ENCODE measurements at places on chromosomes 2 and 18. TPM values are rescaled to one million over a fixed set of nuclear protein-coding genes. Genes with fewer than 3 reads are reported as not detected.

GNAL gene
- 15.4 TPM for total RNA-seq

UPP2 gene
- 0.16 TPM for total RNA-seq

NXPH2 gene
- total RNA-seq = not detected

POTEC gene
- not detected for total RNA-seq

MEIS1 gene
- total RNA-seq = 37.9 TPM

DNA sequence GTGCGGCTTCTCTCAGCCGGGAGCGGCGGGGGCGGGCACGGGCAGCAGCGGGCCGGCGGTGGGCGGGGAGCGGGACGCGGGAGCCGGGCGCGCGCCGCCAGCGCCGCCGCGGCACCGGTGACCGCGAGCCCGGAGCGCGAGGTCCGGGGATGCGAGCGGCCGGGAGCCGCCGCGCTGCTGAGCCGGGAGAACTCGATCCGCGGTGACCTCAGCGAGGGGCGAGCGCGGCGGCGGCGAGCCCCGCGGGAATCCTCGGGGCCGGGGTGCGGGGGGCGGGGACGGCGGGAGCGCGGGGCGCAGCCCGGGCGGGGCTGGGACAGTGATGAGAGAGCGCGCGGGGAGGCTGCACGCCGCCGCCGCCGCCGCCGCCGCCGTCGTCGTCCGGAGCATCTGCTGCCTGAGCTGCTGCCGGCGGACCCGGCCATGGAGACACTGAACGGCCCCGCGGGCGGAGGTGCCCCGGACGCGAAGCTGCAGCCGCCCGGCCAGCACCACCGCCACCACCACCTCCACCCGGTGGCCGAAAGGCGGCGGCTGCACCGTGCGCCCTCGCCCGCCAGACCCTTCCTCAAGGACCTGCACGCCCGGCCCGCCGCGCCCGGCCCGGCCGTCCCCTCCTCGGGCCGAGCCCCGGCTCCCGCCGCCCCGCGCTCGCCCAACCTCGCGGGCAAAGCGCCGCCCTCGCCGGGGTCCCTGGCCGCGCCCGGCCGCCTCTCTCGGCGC lies at the start of gene MTCL1:
TSS of gene MTCL1 (plus strand) at position 319 of the 723 bp plus-strand sequence. CDS start at position 424, 105 bp downstream.
- no peak for DNase-seq

GRCh38 chr2:22027345-22028005 lies 903.7 kb downstream of the TDRD15 start:
- no peak for DNase-seq

- DNase-seq = no peak
Measured at GRCh38 chr2:62485761-62486438, 20.1 kb downstream of the TMEM17 start.

- DNase-seq = no peak
Measured at GRCh38 chr2:231696004-231696367, 12.3 kb upstream of the PTMA start.

- DNase-seq = no peak
Measured at GRCh38 chr2:188245230-188245629, 46.4 kb upstream of the GULP1 start.

GRCh38 chr2:239466061-239466754 lies 65.4 kb upstream of the HDAC4 start:
- DNase-seq = peak; percentile 47

DNA sequence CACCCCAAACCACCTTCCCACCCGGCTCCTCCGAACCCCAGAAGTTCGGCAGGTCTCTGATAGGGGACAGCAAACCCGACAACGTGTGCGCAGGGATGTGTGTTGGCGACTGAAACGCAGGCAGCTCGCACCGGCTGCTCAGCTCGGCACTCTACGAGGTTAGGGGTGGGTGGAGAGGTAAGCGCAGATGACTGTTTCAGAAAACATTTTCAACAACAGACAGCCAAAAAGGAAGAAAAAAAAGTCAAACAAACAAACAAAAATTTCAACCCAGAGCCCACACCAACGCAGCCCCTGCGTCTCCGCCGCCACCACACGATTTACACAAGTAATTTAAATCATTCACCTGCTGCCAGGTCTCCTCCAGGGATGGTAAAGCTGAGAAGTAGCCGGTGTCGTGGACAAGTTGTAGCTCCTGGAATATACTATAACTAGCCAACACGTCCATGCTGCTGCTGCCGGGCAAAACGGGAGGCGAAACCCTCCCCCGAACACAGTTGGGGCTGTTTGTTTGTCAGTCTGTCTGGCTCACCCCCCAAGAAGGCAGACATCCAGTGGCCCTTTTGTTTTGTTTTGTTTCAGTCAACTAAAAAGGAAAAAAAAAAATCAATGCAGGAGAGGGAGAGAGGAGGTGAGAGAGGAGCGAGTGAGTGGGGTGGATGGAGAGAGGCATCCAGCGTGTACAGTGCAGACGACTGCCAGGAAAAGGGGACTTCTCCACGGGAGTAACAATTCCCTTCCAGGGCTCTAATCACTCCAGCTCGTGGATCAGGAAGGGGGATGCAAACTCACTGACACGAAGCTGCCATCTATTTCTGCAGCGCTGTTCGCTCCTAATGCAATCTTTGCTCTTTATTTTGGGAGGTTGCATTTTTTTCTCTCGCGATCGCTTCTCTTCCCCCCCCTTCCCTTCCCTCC lies at the start of gene KLF7:
TSS of gene KLF7 (minus strand) at position 828 of the 918 bp plus-strand sequence. CDS start at position 448, 380 bp downstream.
- peak; percentile 56 for DNase-seq

DNA sequence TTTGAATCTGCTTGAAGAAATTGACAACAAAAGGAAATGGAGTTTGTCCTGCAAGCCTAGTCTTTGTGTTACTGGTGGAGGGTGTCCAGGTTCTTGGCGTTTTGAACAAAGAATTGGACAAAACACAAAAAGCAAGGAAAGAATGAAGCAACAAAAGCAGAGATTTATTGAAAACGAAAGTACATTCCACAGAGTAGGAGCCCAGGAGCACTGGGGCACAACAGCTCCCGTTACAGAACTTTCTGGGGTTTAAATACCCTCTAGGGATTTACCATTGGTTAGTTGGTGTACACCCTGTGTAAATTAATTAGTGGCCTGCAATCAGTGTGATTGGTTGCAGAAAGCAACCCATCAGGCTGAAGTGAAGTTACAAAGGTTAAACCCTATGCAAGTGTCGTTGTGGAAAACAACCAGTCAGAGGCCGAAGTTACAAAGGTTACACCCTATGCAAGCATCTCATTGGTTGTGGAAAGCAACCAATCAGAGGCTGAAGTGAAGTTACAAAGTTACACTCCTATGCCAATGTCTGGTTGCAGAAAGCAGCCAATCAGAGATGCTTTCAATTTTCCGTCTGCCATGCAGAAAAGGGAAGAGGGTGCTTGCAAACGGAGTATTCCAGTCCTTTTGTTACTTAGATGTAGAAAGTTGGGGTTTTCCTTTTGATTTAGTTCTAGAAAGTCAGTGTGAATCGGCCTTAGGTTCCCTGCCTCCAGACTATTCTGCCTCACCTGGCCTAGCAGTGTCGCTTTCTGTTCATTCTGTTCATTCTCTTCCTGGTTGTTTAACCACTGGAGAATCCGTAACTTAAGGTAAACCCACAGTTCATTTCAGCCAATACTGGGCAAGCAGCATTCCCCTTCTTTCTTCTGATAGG lies 47.6 kb upstream of the PTH2R start:
- no peak for DNase-seq

- no peak for DNase-seq
Measured at GRCh38 chr18:68301441-68301840, 413.5 kb downstream of the TMX3 start.

GRCh38 chr2:27988306-27988705 lies 97.8 kb downstream of the BABAM2 start:
- DNase-seq = no peak

DNA sequence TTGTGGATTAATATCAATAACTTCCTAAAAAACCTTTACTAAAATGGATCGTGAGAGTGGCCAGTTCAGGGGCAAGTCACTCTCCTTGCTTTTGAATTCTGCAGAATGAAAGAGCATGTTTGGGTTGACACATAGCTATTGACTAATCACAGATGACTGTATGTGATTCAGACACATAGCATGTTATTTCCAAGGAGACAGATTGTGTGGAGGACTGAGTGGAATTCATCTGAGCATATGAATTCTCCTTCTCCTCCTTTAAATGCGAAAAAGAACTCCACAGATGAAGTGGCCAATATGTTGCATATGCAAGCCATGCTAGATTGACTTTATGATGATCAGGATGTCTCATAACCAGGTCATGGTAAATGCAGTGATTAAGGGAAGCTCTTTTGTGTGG lies 249.4 kb upstream of the FAM98A start:
- DNase-seq = no peak

DNA sequence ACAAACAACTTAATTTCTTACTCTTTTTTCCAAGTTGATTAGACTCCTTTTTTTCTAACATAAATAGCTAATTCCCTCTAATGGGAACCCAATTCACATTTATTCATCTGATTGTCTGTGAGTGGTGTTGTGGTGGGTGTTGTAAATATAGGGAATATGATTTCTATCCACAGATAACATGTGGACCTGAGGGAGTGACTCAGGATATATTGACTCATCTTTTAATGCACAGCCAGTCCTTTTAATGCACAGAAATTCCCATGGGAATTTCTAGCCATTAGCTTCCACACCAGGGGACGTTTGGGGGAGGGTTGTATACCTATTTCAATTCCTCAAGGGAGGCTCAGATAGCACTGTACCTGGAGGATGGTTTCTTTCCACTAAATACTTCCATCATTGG lies 1339.6 kb upstream of the LRRTM1 start:
- DNase-seq = no peak

- DNase-seq = no peak
Measured at GRCh38 chr2:216057688-216058193, 23.9 kb downstream of the PECR start.

DNA sequence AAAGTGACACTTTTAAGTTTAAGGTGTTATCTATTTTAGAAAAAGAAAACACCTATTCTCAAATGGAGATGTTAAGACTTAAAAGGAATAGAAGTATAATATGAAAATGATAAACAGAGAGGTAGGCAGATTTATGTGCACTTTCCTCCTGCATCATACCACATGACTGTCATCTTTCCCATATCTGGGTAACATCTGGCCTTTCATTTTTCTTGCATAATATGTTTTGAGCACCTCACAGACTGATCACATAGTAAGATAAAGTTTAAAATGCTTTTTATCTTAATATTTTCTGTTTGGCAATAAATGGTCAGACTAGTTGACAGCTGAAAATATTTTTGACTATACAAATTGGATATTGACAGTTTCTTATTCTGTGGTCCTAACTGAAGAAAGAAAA lies 1852.1 kb upstream of the PIK3C3 start:
- no peak for DNase-seq

DNA sequence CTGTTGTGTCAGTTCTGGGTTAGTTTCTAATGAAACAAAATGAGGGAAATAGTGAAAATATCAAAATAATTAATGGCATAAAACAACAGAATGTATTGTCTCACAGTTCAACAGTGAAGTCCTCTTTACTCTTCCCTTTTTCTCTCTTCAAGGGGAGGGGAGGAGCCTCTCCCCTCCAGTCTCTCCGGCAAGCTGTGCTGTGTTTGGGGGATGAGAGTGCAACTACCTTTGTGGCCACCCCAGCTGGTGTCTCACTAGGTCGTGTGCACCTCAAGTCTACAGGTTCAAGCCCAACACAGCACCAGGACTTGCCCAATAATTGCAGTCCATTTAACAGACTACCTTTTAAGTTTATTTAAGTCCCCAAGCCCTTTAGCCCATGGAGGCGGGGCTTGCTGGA lies 271.7 kb upstream of the DOK6 start:
- no peak for DNase-seq

GRCh38 chr2:42047488-42048298 lies at the start of gene PKDCC:
TSS of gene PKDCC (plus strand) at chr2:42048021. CDS start at chr2:42048200, 179 bp downstream.
- peak; percentile 62 for DNase-seq

DNA sequence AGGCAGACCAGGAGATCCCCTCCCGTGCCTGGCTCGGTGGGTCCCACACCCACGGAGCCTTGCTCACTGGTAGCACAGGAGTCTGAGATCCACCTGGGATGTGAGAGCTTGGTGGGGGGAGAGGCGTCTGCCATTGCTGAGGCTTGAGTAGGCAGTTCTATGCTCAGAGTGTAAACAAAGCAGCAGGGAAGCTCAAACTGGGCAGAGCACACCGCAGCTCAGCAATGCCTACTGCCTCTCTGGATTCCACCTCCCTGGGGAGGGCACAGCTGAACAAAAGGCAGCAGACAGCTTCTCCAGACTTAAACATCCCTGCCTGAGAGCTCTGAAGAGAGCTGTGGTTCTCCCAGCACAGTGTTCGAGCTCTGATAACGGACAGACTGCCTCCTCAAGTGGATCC lies 85.1 kb downstream of the UGP2 start:
- DNase-seq = no peak

- no peak for DNase-seq
Measured at GRCh38 chr2:15748736-15749323, 157.2 kb downstream of the DDX1 start.

DNA sequence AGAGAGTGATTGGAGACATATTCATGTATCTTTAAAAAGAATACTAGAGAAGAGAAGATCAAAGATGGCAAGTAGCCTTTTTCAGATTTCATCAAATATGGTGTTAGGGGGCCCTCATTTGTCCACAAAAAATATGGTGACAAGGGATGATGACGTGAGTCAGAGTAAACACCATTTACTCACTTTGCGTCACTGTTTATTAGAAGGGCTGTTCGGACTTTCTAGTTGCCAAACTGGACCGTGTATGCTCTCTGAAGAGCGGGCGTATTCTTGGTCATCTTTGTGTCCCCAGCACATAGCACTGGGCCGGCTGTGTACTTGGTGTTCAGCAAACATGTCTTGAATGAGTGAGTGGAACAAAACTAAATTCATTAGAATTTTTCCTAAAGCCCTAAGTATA lies 37.5 kb downstream of the TTC39C start:
- DNase-seq = no peak

DNA sequence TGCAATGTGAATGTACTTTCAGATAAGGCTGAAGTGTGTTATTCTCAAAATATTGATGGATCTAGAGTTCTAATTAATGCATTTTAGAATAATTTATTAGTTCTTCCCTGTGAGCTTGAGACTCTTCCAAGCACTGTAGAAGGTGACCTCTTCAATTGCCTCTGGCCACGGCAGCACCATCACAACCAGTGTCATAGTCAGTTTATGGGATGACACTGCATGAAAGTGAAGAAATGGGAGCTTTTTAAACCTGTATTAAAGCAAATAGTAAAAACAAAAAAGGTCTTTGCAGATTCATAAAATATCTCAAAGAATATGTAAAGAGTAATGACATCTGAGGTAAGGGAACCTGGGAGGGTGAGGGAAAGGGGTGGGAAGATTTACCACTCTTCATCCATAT lies 52.0 kb downstream of the OXER1 start:
- no peak for DNase-seq

DNA sequence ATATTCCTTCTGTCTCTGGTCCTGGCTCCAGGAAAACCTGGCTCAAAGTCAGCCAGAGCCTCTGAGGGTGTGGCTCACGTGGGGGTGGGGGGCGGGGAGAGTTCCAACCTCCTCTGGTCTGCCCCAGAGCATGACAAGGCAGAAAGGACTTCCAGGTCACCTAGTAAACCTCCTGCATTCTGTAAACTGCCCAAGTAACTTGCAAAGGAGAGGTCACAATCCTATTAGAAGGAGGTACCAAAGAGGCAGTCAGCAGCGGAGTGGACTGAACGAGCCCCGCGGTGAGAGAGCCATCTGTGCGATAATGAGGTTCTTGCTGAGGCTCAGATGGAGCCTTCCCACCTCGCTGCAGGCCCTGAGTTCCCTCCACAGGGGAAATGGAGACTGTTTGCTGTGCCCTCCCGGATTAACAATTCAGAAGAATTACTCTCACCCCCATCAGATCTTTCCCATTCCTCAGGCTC lies 58.9 kb upstream of the GATA6 start:
- no peak for DNase-seq

GRCh38 chr2:47037678-47038077 lies 117.4 kb downstream of the STPG4 start:
- no peak for DNase-seq

Measured in breast epithelium (tissue), 4 donors.